ENCODE measurements at places on chromosomes 1 and 21.

GRCh38 chr1:23618586-23619083, 59.3 kb upstream of the ID3 start:
- no peak for DNase-seq

- DNase-seq: no peak
Observed at GRCh38 chr1:234613128-234613875, 3.3 kb upstream of the IRF2BP2 start.

GRCh38 chr1:220769205-220769604, 17.5 kb upstream of the MTARC1 start:
- DNase-seq: no peak

DNA sequence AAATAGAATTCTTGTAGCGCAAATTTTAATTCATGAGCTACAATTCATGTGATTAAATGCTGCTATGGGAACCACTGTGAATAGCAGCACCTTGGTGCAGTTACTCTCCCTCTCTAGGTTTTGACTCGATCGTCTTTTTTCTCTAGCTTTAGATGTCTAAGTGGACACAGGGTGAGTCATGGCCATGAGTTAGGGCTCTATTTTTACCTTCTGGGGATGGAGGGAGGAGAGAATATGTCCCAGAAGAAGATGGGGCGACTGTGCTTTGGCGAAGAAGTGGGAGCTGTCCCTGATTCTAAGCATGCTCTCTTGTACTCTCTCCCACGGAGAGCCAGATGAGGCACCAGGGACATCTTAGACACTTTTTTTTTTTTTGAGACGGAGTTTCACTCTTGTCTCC, 1.6 kb upstream of the OR2B11 start:
- no peak for DNase-seq

GRCh38 chr1:186615332-186615731, 64.9 kb downstream of the PTGS2 start:
- DNase-seq: no peak

- DNase-seq: no peak
Observed at GRCh38 chr1:68918563-68918962, 421.7 kb upstream of the DEPDC1 start.

DNA sequence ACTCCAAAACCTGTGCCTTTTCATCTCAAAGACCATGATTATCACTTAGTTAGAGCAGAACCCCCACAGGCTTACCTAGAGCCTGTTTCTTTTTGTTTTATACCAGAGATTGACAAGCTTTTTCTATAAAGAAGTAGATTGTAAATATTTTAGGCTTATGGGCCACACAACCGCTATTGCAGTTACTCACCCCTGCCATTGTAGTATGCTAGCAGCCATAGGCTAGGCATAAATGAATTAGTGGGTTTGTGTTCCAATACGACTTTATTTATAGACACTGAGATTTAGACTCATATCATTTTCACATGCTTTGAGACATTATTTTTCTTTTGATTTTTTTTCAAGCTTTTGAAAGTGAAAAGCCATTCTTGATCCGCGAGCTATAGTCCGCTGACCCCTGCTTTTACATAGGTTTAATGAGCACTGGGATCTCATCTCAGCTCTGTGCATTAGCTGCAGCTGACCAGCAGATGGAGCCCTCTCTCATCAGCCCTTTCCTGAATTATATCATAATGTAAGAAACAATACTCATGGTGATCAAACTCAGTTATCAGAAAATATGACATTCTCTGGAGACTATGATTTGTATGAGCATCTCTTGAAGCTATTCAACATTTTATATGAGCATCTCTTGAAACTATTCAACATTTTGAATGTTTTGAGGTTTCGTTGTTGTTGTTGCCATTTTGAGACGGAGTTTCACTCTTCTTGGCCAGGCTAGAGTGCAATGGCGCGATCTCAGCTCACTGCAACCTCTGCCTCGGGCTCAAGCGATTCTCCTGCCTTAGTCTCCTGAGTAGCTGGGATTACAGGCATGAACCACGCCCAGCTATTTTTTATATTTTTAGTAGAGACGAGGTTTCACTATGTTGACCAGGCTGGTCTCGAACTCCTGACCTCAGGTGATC, 111.9 kb upstream of the L1TD1 start:
- no peak for DNase-seq

DNA sequence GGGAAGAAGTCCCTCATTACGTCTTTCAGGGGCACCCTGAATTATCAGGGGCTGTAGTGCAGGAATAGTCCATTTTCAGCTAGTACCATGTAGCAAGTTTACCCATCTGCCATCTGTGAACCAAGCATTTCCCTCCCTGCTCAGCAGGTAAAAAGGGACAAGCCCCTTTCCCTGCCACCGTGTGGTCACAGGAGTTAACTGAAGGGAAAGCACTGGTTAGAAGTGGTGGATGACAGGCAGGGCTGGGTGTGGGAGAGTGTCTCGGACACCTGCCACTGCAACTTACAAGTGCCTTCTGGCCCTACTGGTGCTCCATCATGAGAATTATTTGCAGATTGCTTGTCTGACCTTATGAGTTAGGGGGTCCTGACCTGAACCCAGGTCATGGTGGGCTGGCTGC, 32.0 kb upstream of the IGSF5 start:
- DNase-seq: no peak

GRCh38 chr1:206001476-206001888, 1.7 kb downstream of the RAB7B start:
- no peak for DNase-seq

DNA sequence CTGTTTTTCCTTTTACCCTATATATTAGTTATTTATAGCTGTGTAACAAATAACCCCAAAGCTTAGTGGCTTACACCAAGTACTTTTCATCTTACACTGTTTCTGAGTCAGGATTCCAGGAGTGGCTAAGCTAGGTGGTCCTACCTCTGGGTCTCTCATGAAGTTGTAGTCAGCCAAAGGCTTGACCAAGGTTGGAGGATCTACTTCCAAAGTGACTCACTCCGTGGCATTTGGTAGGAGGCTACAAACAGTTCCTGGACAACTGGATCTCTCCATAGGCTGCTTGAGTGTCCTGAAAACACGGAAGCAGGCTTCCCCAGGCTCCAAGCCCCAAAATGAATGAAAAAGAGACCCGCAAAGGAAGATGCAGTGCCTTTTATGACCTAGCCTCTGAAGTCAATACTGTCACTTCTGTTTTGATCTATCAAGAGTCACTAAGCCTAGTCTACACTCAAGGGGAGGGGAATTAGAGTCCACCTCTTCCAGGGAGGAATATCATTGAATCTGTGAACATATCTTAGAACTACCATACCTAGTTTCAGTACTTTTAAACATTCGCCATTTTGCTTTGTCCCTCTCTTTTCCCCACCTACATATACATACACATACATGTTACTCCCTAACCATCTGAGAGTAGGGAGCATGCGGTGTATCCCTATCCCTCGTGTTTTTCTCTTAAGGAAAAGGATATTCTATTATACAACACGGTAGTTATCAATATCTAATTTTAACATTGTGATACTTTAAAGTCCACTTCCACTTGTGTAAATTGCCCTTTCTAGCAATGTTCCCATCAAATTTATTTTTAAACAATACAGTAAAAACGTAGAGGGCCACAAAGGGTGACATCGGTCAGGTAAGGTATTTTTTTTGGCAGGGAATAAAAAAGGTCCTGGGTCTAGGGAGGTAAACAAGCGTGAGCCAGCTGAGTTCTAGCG, 67.2 kb downstream of the SLC35A3 start:
- no peak for DNase-seq

- no peak for DNase-seq
Observed at GRCh38 chr1:230679192-230679591, 34.7 kb downstream of the AGT start.

DNA sequence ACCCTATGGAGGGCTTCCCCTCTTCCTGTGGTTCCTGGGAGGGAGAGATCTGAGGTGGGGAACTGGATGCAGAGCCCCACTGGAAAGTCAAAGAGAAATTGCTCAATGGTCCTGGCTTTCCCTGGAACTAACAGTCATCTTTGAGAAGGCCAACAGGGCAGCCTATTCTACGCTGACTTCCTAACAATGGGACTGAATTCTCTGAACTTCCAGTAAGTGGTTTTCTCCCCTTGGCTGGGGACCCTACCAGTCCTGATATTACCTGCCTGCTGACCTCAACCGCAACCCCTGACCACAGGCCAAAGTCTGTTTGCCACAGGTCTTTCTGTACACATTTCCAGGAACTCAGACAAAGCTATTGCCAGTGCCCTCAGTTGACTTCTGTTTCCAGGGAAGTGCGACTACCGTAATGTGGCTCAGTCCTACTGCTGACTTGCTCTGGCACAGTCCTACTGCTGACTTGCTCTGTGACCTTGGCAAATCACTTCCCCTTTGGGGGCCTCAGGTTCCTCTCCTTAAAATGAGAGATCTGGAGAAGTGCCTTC, 55.3 kb downstream of the C8B start:
- DNase-seq: no peak

GRCh38 chr1:8249838-8250237, 68.1 kb upstream of the SLC45A1 start:
- DNase-seq: no peak

DNA sequence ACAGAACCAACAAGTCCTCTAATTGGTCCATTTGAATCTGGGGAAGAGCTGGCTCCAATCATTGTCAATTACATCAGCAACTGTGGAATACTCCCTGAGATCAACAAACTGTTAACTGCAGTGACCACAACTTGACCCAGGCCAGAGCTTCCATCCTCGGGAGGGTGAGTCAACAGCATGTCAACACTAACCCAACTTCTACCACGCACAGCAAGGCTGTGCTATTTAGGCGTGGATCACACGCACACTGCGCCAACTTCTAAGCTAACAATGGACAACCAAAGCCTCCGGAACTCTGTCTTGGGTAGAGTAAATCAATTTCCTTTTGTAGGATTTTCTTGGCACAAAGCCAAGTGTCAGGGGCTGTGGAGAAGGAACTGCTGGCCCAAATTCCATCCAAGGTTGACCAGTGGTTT, 30.4 kb downstream of the APP start:
- no peak for DNase-seq

DNA sequence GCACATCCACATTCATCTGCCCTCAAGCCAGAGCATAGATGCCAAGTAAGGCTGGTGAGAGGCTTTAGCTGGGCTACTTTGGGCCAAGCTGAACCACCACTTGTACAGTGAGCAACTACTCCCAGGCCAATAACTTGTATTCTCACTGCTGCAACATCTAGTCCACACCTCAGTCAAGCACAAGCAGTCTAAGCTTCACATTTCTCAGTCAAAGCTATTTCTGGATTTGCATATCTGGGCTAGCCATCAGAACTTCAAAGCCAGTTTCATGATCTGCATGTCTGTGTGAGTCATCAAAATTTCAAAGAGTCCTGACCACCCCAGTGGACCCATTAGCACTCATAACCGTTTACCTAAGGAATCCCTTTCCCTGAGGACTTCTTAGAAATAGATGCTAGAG, 77.7 kb upstream of the DIRAS3 start:
- no peak for DNase-seq

GRCh38 chr1:158087320-158087927, 93.3 kb upstream of the CD1D start:
- DNase-seq: no peak

- no peak for DNase-seq
Observed at GRCh38 chr1:83017276-83017675, 981.7 kb downstream of the TTLL7 start.

- no peak for DNase-seq
Observed at GRCh38 chr21:32426592-32427051, 14.1 kb downstream of the EVA1C start.

- no peak for DNase-seq
Observed at GRCh38 chr1:97108179-97108578, 386.6 kb downstream of the PTBP2 start.

GRCh38 chr1:82593561-82593960, 792.8 kb downstream of the ADGRL2 start:
- DNase-seq: no peak

DNA sequence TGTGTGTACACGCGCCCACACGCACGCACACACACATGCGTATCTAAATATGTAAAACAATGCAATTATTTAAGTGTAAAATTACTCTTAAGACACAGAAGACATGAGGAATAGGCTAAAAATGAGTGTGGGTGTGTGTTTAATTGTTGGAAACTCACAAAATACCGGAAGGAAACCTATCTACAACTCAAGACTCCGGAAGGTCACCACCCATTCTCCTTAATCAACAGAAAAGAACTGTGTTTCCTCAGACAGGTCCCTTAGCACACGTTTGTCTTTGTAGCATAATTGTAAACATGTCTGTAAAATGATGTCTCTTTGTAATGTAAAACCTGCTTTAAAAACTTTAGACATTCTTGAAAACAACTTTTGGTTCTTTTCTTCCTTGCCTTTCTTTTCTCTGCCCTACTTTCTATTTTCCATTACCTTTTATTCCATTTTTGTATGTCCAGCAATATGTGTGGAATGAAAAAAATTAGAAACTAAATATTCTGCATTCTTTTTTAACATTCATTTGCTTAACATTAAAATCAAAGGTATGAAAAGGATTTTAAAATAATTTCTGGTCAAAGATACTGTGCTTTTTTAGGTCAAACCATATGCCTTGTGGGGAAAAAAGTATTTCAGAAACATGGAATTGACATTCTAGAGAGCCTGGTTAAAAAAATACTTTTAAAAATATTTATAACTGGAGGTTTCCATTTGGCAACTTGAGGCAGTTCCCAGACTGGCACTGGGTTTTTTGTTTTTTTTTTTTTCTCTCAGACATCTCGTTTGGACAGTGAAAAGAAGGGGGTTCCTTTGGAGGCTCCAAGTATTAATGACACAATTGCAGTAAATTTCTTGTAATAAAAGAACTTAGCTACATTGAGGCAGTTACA, 46.2 kb downstream of the ATP5PF start:
- DNase-seq: no peak

GRCh38 chr1:206066479-206067171, 13.7 kb downstream of the RHEX start:
- no peak for DNase-seq

GRCh38 chr1:225470211-225471108, 42.6 kb upstream of the LBR start:
- no peak for DNase-seq

DNA sequence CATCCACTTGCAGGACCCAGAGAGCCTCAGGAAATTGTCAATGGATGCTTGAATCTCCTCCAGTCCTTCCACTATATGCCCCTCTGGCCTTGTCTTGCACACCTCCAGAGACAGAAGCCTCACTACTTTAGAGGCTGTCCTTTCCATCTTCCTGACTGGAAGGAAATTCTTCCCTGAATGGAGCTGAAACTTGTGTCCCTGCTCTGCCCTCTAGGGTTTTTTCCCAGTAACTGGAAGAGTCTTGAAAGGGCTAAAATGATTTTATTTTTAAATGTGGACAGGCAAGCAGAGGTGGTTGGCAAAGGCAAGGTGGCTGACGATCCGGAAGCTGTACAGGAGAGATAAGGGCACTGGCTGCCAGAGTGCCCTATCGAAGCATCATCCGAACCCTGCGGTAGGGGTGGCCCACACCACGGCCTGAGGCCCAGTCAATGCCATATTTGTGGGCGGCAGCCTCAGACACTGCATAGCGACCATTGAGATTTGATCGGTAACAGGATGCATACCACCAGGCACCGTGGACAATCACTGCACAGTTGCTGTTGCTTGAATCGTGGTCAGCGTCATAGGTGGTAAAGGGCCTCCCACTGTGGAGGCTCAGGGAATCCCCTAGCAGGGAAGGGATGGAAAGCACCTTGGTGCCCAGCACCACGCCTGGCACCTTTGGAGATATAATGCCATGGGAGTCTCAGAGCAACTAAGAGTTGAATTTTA, 2.3 kb upstream of the MAP3K6 start:
- no peak for DNase-seq

Data from stimulated activated CD8-positive, alpha-beta memory T cell treated with anti-CD3 and anti-CD28 coated beads, Interleukin-4, amount 100 ng/mL, for 4 hours (primary cell).